ENCODE measurements at places on chromosomes 12 and 14.

GRCh38 chr12:26803552-26803951 is 29.4 kb downstream of the ITPR2 start:
- no peak for DNase-seq

- DNase-seq: peak; percentile 16
These were observed 412.3 kb downstream of the RPS29 start for GRCh38 chr14:49173765-49174373.

- DNase-seq: no peak
These were observed 182.4 kb downstream of the EGLN3 start for GRCh38 chr14:33768458-33768830.

GRCh38 chr12:19709889-19710288 is 270.6 kb downstream of the AEBP2 start:
- DNase-seq: no peak

DNA sequence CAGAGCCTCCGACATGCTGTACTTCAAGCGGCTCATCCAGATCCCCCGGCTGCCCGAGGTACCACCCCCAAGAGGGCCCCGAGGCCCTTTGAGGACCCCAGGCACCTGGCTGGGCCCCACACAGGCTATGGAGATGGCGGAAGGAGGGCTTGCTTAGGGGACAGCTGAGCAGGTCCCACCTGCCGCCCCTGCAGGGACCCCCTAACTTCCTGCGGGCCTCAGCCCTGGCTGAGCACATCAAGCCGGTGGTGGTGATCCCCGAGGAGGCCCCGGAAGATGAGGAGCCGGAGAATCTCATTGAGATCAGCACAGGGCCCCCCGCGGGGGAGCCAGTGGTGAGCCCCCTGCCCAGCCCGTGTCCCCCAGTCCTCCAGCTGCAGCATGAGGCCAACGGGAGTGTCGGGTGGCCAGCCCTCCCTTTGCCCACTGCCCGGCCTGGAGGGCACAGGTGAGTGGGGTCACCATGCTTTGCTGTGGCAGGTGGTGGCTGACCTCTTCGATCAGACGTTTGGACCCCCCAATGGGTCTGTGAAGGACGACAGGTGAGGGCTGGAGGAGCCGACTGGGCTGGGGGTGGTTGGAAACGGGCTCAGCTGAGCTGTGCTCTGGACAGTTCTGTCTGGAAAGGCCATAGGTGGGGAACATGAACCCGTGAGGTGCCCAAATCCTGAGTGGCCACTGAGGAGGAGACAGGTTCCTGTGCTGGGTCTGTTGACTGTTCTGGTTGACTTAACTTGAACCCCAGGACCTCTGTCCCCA is 20.0 kb downstream of the HIP1R start:
- DNase-seq: no peak

DNA sequence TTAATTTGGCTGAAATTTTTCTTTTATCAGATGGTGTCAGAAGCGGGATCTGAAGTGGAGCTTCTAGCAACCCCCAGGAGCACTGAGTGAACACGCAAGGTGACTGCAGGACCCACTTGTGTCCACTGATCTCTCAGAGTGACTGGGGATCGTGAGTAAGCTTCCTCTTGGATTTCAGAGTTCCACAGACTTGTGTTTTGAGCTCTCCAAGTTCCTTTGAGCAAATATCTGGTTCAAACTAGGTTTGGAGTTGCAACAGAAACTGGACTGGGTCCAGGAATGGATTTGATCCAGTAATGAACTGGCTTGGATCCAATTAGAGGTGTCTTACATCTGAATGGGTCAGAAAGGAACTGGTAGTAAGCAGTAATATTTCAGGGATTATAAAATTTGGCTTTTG is 24.7 kb upstream of the B4GALNT1 start:
- DNase-seq: no peak

- peak; percentile 32 for DNase-seq
These were observed 23.6 kb downstream of the VASH1 start for GRCh38 chr14:76784881-76785280.

- no peak for DNase-seq
These were observed 70.5 kb downstream of the TRIM9 start for GRCh38 chr14:51024377-51024776.

DNA sequence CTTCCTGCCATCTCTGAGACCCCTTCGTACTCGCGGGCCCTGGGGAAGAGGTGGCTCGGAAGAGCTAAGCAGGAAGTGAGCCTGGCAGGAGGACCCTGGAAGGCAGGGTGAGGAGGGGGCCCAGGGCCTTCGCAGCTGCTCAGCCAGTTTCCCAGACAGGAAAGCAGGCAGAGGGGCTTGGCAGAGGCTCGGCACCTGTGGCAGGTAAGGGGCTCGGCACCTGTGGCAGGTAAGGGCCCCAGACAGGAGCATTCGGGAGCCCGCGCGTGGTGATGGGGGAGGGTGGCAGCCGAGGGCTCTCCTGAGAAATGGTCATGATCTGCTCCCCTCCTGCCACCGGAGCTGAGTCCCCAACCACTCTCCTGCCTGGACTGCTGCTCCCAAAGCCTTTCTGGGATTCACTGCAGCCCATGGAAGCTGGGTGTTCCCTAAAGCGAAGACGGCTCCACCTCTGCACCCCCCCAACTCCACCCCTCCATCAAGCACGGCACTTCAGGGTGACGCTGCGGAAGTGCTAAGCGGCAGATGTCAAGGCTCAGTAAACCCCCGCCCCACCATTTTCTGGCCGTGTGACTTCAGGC is 63.2 kb downstream of the PRIMA1 start:
- no peak for DNase-seq

Measured in NCI-H748 treated with DMSO at 0.1 percent for 48 hours (cell line).